Aortic smooth muscle cell (primary cell): ENCODE measurements at places on chromosomes 5 and 9. TPM values are rescaled to one million over a fixed set of nuclear protein-coding genes. Genes with fewer than 3 reads are reported as not detected.

RANBP17 gene
- 11.2 and 24.7 TPM in 2 replicates for total RNA-seq

PDCD1LG2 gene
- 13.0 and 17.8 TPM in 2 replicates for total RNA-seq

ZNF454 gene
- 1.1 and 1.6 TPM in 2 replicates for total RNA-seq

SH3GL2 gene
- 0.13 TPM in 1 of 2 replicates, not detected in the other for total RNA-seq

NPR3 gene
- total RNA-seq, result 24.3 and 39.2 TPM in 2 replicates

TLX3 gene
- not detected in 2 replicates for total RNA-seq

MPDZ gene
- total RNA-seq, result 48.6 and 59.3 TPM in 2 replicates

DOCK8 gene
- under 0.01 TPM in 2 replicates for total RNA-seq

PCDHB7 gene
- total RNA-seq, result 0.79 and 1.1 TPM in 2 replicates

ABLIM3 gene
- 14.9 and 16.7 TPM in 2 replicates for total RNA-seq

LOX gene
- total RNA-seq, result 38.6 and 78.5 TPM in 2 replicates

TCF7 gene
- total RNA-seq, result 1.2 and 2.8 TPM in 2 replicates

ATP10B gene
- not detected in 2 replicates for total RNA-seq

CENPP gene
- 3.4 and 3.5 TPM in 2 replicates for total RNA-seq

FCN2 gene
- total RNA-seq, result not detected in 2 replicates

ESM1 gene
- total RNA-seq, result 138 and 406 TPM in 2 replicates

INSL4 gene
- total RNA-seq, result under 0.01 TPM in 1 of 2 replicates, not detected in the other

PCDHGA2 gene
- total RNA-seq, result 1.7 and 2.5 TPM in 2 replicates

NR2F1 gene
- total RNA-seq, result 4.8 and 5.2 TPM in 2 replicates

NR4A3 gene
- total RNA-seq, result 2.4 and 3.6 TPM in 2 replicates

TPM2 gene
- 805 and 904 TPM in 2 replicates for total RNA-seq
